ENCODE measurements at places on chromosomes 6 and 20.

- no peak for DNase-seq
Observed at GRCh38 chr6:149053848-149054558, 263.5 kb upstream of the TAB2 start.

DNA sequence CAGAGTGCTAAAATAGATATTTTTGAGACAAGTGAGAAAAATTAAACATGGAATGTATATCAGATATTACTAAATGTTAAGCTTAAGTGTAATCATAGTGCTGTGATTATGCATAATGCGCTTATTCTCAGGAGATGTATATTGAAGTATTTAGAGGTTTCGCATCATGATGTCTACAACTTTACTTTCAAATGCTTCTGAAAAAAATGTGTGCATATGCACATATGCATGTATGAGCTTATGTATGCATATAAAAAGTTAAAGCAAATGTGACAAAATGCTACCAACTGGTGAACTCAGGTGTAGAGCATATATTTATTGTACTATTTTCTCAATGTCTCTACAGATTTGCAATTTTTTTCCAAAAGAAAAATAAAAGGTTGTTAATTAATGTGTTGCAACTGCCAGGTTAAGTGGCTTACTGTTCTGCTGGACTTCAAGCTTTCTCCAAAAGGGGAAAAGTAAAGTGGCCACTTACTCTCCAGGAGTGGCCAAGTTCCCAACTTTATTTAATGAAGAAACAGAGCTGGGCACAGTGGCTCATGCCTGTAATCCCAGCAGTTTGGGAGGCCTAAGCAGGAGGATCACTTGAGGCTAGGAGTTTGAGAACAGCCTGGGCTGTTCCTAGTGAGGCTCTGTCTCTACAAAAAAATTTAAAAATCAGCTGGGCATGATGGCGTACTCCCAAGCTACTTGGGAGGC is 48.9 kb downstream of the B4GALT5 start:
- no peak for DNase-seq

GRCh38 chr6:159461998-159462397 is 231.0 kb downstream of the SOD2 start:
- no peak for DNase-seq

- DNase-seq: peak; percentile 19
Observed at GRCh38 chr20:45111799-45112471, 3.0 kb downstream of the WFDC5 start.

DNA sequence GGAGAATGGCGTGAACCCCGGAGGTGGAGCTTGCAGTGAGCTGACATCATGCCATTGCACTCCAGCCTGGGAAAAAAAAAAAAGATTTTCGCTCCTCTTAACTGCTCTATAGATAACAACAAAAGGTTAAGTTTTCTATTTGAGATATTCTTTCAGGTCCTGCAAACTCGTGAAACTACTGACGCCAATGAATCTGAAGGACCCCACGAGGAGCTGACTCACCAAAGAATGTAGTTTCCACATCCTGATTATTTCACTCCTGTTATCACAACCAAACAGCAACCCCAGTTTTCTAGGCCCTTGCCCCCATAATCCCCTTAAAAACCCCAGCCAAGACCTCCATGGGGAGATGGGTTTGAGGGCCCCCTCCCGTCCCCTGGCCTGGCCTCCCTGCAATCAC is 58.7 kb downstream of the OTOR start:
- no peak for DNase-seq

DNA sequence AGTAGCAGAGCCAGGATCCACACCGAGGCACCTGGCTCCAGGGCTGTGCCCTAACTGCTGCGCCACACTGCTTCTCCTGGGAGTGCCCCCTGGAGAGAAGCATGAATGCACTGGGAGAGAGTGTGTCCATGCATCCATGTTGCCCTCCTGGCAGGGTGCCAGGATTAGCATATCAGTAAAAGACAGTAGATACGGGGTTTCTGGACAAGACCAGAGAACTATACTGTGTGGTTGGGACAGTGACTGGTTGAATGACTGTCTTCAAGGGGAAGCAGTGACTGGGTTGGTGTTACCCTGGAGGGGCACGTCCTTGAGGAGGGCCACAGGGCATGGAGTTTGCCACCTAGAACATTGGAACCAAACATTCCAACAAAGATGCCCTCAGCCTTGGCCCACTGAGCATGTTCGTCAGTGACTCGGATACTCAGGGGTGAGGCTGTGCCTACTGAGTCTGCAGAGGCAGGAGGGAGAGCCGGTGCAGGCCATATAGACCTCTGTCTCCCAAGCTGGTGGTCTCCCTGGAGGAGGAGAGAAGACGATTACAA is 288.8 kb downstream of the CDC5L start:
- DNase-seq: no peak

- DNase-seq: no peak
Observed at GRCh38 chr6:43878823-43879495, 108.9 kb downstream of the VEGFA start.

DNA sequence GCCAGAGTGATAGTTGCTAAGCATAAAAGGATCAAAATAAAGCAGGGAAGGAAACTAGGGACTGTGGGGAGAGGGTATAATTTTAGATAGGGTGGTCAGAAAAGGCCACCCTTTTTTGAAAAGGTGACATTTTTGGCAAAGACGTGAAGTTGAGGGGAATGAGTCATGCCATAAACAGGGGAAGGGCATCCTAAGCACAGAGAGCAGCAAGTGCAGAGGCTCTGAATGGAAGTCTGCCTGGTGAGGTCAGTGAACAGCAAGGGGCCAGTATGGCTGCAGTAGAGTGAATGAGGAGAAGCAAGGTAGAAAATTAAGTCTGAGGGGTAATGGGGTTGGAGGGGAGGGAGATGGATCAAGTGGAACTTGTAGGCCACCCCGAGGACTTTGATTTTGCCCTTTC is 2.4 kb downstream of the KLC4 start:
- no peak for DNase-seq

- no peak for DNase-seq
Observed at GRCh38 chr6:105292689-105293339, 110.1 kb downstream of the PREP start.

- DNase-seq: no peak
Observed at GRCh38 chr6:148370176-148370575, 27.5 kb downstream of the SASH1 start.

DNA sequence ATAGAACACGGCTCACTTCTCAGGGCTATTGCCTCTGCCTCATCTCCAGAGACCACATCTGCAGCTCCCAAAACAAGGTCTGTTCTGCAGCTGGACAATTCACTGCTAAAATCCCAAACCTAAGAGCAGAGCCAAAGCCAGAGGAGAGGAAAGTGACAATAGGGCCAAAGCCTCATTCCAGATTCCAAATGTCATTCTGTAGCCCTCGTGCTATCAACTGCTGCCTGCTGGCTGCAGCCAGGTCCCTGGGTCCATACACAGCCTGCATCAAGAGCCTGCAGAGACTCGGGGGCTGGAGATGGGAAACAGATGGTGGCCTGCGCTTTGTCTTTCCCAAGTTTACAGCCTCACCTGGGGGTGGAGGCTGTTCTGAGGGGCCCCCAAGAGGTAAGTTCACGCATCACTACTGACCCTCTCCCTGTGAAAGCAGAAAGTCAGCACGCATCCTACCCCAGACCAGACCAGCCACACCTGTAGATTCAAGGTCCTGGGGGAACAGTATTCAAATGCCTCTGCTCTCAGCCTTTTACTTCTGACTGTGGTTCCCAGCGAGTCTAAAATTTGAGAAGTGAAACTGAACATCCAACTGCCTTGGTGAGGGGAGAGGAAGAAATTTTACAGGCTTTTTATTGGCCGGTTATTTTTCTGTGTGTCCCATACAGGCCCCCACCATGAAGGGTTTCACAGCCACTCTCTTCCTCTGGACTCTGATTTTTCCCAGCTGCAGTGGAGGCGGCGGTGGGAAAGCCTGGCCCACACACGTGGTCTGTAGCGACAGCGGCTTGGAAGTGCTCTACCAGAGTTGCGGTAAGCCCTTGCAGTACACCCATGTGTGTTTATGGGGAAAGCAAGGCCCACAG is at the start of gene LY86:
TSS of gene LY86 (plus strand) at position 657 of the 860 bp plus-strand sequence. CDS start at position 672, 15 bp downstream.
- DNase-seq: peak; percentile 55

- no peak for DNase-seq
Observed at GRCh38 chr20:5539691-5540090, 210.5 kb upstream of the SHLD1 start.

DNA sequence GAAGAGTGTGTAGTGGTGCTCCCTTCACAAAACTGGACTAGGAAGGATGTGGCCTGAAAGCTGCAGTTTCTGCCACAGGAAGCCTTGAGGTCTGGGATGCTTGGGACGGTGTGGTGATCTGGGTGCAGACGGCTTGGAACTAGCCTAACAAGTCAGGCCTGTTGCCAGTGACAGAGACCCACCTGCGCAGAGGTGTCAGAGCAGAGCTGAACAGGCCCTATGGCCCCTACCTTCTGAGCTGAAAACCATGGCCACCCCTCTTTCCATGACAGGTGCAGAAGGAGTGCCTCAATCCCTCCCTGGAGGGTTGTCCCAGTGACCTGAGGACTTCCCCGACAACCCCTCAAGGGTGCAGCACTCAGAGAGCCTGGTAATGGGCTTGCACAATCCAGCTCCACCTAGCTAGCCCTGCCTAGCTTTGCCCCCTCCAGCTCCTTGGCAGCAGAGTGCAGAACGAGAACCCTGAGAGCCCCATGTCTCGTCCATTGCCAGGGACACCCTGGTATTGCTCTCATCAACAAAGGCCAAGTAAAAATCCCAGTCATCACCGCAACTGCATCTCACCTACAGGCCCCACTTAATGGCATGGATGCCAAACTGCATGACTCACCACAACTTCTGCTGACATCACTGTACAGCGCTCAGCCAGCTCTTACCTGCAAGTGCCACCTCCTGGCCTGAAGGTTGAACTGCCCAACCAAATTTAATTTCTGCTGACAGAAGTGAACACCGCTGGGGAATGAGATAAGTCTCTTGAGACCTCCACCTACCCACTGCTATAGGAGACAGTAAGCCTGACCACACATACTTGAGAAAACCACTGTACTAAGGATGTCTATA is 563.1 kb downstream of the TFAP2A start:
- peak; percentile 5 for DNase-seq

GRCh38 chr6:34729631-34730470 is 27.5 kb upstream of the SNRPC start:
- no peak for DNase-seq

GRCh38 chr20:37961066-37961465 is 58.1 kb downstream of the VSTM2L start:
- no peak for DNase-seq

GRCh38 chr6:90993770-90994169 is 406.9 kb upstream of the MAP3K7 start:
- no peak for DNase-seq

GRCh38 chr6:37762806-37763205 is 56.7 kb upstream of the ZFAND3 start:
- no peak for DNase-seq

All from HL-60 (cell line).